ENCODE measurements at places on chromosomes 1 and 21. TPM values are rescaled to one million over a fixed set of nuclear protein-coding genes. Genes with fewer than 3 reads are reported as not detected.

Gene AK5
- 4.0 TPM for total RNA-seq

Gene OLIG2
- total RNA-seq: 1.4 TPM

Gene ELAPOR1
- total RNA-seq: 14.6 TPM

Gene AUNIP
- 5.9 TPM for total RNA-seq

Gene NUP210L
- 0.05 TPM for total RNA-seq

Gene LENEP
- 0.84 TPM for total RNA-seq

GRCh38 chr1:44483089-44483874 is 78.2 kb downstream of the RNF220 start:
- H3K27ac ChIP-seq: no peak overlapping the region
- H3K4me1 ChIP-seq: peaks cover 10% of the 10 kb centered on the region
- no peaks in the 10 kb centered on the region for H3K36me3 ChIP-seq

GRCh38 chr21:41429305-41429704 is 3.3 kb downstream of the MX1 start:
- no peak overlapping the region for H3K27ac ChIP-seq
- H3K36me3 ChIP-seq: no peaks in the 10 kb centered on the region
- no peak for DNase-seq
- H3K27me3 ChIP-seq: peaks cover 46% of the 10 kb centered on the region
- H3K4me1 ChIP-seq: no peaks in the 10 kb centered on the region
- H3K4me3 ChIP-seq: no peak overlapping the region

- no peak overlapping the region for H3K27ac ChIP-seq
- H3K27me3 ChIP-seq: no peaks in the 10 kb centered on the region
- DNase-seq: no peak
- H3K36me3 ChIP-seq: peaks cover 2% of the 10 kb centered on the region
- H3K4me1 ChIP-seq: no peaks in the 10 kb centered on the region
Observed at GRCh38 chr1:29224356-29224837, 6.3 kb downstream of the MECR start.

DNA sequence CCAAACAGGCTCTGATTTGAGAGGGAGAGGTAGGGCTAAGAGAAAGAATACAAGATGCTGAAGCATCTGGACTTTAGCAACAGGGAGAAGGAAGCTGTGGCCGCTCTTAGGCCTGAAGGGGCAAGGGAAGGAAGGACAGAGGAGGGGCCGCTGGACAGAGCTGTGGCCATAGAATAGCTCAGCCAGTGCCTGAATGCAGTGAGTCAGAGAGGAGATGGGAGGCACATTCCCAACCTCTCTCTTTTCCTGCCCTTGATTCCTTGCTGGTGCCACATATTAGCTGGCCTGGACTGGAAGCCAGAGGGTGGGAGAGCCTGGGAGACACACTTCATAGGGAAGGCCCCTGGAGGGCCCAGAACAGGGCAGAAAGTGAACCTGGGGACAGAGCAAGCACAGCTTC is 83.4 kb upstream of the POU3F1 start:
- no peak for DNase-seq
- peaks cover 45% of the 10 kb centered on the region for H3K27me3 ChIP-seq
- H3K27ac ChIP-seq: peak overlapping the region; percentile 3

DNA sequence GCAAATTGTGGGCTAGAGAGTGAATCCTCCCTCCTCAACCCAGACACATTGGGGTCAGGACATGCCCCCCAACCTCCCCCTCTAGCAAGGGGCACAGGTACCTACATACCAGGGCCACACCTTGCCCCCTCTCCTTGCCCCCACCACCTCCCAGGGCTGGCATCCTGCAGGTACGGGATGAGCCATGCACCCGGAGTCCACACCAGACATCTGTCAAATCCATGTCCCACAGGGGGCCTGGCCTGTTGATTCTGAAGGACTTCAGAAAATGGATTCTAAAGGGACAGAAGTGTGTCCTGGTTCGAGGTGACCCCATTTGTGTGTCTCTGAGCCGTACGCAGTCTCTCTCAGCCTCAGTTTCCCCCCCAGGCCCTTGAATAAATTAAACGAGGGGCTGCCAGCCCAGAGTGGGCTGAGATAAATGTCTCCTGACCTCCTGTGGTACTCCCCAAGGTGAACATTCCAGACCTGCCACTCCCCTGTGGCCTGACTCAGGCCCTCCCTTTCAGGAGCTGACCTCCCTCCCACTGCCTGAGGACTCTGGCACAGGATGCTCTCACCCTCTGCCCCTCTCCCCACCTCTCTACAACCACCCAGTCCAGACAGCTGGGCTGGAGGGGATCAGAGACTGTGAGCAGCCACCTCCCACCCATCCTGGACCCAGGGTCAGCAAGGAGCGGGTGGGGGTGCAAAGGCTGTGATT is 94.5 kb downstream of the EPHB2 start:
- no peaks in the 10 kb centered on the region for H3K27me3 ChIP-seq
- H3K27ac ChIP-seq: peak overlapping the region; percentile 85
- no peaks in the 10 kb centered on the region for H3K36me3 ChIP-seq

DNA sequence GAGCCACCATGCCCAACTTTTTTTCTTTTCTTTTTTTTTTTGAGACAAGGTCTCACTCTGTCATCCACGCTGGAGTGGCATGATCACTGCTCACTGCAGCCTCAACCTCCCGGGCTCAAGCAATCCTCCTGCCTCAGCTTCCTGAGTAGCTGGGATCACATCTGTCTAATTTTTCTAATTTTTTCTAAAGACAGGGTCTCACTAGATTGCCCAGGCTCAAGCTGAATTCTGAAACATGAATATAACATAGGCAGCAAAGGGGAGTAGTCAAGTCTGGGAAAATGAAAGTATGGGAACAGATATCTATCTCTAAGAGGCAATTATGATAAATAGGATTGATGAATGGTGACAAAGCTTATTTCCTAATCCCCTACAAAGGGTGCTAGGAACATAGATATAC is 7.3 kb upstream of the CMPK1 start:
- H3K4me1 ChIP-seq: peaks cover 2% of the 10 kb centered on the region
- no peak for DNase-seq
- no peak overlapping the region for H3K27ac ChIP-seq
- no peak overlapping the region for H3K4me3 ChIP-seq
- H3K27me3 ChIP-seq: no peaks in the 10 kb centered on the region

DNA sequence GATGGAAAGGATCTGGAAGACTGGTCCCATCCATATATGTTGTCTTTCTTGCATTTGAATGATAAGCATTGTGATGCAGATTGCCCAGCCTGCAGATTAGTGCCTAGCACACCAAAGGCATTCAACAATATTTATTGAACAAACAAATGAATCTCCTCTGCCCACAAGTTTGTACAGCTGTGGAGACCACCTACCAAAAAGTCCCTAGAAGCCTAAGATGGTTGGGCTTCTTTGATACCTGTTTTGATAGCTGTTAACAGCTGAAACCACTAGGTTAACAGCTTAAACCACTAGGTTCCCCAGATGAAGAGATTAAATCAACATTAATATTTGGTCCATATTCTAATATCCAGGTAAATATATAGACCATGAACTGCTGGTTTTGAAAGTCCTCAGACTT is 9.8 kb downstream of the DUSP10 start:
- no peak overlapping the region for H3K27ac ChIP-seq
- no peak for DNase-seq
- no peak overlapping the region for H3K4me3 ChIP-seq
- H3K4me1 ChIP-seq: peaks cover 6% of the 10 kb centered on the region

- H3K27me3 ChIP-seq: peaks cover 23% of the 10 kb centered on the region
- no peak for DNase-seq
- H3K27ac ChIP-seq: no peak overlapping the region
- no peaks in the 10 kb centered on the region for H3K36me3 ChIP-seq
Observed at GRCh38 chr1:29830383-29830782, 594.1 kb downstream of the PTPRU start.

GRCh38 chr1:1122981-1123480 is 7.1 kb upstream of the C1orf159 start:
- H3K36me3 ChIP-seq: no peaks in the 10 kb centered on the region
- H3K27me3 ChIP-seq: peaks cover 17% of the 10 kb centered on the region
- H3K27ac ChIP-seq: peak overlapping the region; percentile 73
- no peak overlapping the region for H3K4me3 ChIP-seq
- peaks cover 25% of the 10 kb centered on the region for H3K4me1 ChIP-seq

- H3K27ac ChIP-seq: no peak overlapping the region
- DNase-seq: no peak
- H3K4me3 ChIP-seq: no peak overlapping the region
- H3K27me3 ChIP-seq: no peaks in the 10 kb centered on the region
- H3K36me3 ChIP-seq: peaks cover 2% of the 10 kb centered on the region
Observed at GRCh38 chr1:54091666-54092065, 38.3 kb downstream of the TCEANC2 start.

DNA sequence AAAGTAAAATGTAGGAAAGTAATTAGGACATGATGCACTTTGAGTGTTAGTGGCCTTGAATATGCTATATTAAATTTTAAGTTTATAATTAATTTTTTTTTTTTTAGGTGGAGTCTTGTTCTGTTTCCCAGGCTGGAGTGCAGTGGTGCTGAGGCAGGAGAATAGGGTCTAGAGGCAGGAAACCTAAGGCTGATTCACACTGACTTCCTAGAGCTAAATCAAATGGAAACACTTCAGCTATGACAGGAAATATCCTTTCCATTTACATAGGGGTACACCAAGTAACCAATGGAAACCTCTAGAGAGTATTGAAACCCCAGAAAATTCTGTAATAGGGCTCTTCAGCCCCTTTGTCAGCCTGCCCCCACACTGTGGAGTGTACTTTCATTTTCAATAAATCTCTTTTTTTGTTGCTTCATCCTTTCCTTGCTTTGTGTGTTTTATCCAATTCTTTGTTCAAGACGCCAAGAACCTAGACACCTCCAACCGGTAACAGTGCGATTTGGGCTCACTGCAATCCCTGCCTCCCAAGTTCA is 17.9 kb upstream of the THRAP3 start:
- H3K27ac ChIP-seq: peak overlapping the region; percentile 70
- H3K36me3 ChIP-seq: no peaks in the 10 kb centered on the region
- no peaks in the 10 kb centered on the region for H3K27me3 ChIP-seq
- peaks cover 11% of the 10 kb centered on the region for H3K4me1 ChIP-seq

DNA sequence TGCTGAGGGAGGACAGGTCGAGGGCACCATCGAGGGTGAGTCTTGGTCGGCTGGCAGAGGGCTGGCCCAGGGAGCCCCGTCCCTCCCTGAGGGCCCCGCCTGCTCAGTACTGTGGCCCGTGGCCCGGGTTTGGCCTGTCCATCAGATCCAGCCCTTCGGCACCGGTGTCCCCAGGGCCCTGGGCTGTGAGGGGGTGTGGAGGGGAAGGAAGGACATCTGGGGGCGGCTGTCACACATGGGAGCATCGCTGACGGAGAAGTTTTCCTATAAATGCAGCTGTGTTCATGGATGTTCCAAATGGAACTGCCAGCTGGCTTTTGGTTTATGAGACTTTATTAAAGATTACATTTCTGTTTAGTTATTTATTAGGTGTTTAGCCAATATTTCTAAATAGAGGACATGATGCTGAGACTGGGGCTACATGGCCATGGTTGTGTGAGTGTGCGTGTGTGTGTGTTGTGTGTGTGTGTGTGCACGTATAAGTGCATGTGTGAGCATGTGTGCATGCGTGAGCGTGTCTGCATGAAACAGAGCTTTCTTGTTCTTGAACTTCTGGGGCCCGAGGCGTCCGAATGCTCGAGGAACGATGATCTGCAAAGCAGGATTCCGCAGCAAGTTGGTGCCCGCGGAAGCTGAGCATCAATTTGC is 54.3 kb downstream of the SLX9 start:
- no peak overlapping the region for H3K4me3 ChIP-seq
- H3K4me1 ChIP-seq: peaks cover 1% of the 10 kb centered on the region
- H3K36me3 ChIP-seq: no peaks in the 10 kb centered on the region

- no peak for DNase-seq
- H3K27me3 ChIP-seq: no peaks in the 10 kb centered on the region
Observed at GRCh38 chr1:58441699-58442098, 104.8 kb downstream of the OMA1 start.

GRCh38 chr1:19363536-19364152 is 51.5 kb downstream of the SLC66A1 start:
- H3K36me3 ChIP-seq: peaks cover 2% of the 10 kb centered on the region
- no peaks in the 10 kb centered on the region for H3K4me1 ChIP-seq
- no peaks in the 10 kb centered on the region for H3K27me3 ChIP-seq
- no peak overlapping the region for H3K4me3 ChIP-seq

DNA sequence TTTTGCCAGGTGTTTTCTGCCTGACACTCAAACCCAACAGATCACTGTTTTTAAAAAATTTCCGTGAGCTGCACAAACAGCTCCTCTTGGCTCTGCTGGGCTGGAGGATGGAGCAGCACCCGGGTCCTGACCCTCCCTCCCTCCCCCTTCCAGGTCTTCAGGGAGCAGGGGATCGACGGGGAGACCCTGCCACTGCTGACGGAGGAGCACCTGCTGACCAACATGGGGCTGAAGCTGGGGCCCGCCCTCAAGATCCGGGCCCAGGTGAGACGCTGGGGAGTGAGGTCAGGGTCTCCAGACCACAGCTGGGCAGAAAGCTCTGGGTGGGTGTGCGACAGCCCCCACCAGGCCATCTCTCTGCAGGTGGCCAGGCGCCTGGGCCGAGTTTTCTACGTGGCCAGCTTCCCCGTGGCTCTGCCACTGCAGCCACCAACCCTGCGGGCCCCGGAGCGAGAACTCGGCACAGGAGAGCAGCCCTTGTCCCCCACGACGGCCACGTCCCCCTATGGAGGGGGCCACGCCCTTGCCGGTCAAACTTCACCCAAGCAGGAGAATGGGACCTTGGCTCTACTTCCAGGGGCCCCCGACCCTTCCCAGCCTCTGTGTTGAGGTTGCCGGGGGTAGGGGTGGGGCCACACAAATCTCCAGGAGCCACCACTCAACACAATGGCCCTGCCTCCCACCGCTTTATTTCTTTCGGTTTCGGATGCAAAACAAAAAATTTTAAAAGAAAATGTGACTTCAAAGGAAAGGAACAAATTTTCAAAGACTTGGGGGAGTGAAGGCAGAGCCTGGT is 15.3 kb downstream of the NOC2L start:
- peaks cover 12% of the 10 kb centered on the region for H3K36me3 ChIP-seq
- H3K27ac ChIP-seq: no peak overlapping the region
- H3K4me1 ChIP-seq: peaks cover 6% of the 10 kb centered on the region
- no peak for DNase-seq
- H3K4me3 ChIP-seq: peak overlapping the region; percentile 19

DNA sequence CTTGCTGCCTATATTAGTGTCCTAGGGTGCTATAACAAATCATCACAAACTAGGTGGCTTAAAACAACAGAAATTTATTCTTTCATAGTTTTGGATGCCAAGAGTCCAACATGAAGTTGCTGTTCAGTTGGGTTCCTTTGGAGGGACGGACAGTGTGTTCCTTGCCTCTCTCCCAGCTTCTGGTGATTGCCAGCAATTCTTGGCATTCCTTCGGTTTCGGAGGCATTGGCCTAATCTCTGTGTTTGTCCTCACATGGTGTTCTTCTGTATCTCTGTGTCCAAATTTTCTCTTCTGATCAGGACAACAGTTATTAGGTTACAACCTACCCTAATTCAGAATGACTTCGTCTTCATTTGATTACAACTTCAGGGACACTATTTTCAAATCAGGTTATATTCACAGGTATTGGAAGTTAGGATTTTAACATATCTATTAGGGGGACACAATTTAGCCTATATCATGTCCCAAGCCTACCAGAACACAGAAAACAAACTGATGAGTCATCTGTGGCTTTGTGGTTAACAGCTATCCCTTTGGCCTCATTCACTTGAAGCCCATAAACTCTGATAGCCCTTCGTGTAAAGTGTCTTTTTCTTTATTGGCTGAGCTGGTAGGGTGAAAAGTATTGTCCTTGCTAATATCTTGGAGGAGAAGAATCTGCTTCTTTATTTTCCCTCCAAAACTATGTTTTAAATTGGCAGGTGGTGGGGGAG is 83.2 kb upstream of the PAPPA2 start:
- H3K27ac ChIP-seq: no peak overlapping the region
- no peaks in the 10 kb centered on the region for H3K4me1 ChIP-seq
- no peaks in the 10 kb centered on the region for H3K27me3 ChIP-seq
- no peak for DNase-seq
- H3K4me3 ChIP-seq: no peak overlapping the region
- no peaks in the 10 kb centered on the region for H3K36me3 ChIP-seq

GRCh38 chr1:210635108-210635507 is 306.4 kb downstream of the HHAT start:
- no peak for DNase-seq
- H3K27ac ChIP-seq: no peak overlapping the region
- peaks cover 11% of the 10 kb centered on the region for H3K4me1 ChIP-seq
